Muscle of arm (tissue), 14 donors: ENCODE measurements at places on chromosomes 2 and 18. TPM values are rescaled to one million over a fixed set of nuclear protein-coding genes. Genes with fewer than 3 reads are reported as not detected.

DNA sequence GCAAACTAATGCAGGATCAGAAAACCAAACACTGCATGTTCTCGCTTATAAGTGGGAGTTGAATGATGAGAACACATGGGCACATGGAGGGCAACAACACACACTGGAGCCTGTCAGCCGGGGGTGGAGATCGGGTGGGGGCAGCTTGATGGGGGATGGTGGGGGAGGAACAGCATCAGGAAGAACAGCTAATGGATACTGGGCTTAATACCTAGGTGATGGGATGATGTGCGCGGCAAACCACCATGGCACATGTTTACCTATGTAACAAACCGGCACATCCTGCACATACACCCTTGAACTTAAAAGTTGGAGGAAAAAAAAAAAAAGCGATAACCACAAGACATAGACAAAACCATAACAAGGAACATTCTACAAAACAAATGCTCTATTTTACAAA is 10.4 kb downstream of the CHMP3 start:
- no peak for DNase-seq

DNA sequence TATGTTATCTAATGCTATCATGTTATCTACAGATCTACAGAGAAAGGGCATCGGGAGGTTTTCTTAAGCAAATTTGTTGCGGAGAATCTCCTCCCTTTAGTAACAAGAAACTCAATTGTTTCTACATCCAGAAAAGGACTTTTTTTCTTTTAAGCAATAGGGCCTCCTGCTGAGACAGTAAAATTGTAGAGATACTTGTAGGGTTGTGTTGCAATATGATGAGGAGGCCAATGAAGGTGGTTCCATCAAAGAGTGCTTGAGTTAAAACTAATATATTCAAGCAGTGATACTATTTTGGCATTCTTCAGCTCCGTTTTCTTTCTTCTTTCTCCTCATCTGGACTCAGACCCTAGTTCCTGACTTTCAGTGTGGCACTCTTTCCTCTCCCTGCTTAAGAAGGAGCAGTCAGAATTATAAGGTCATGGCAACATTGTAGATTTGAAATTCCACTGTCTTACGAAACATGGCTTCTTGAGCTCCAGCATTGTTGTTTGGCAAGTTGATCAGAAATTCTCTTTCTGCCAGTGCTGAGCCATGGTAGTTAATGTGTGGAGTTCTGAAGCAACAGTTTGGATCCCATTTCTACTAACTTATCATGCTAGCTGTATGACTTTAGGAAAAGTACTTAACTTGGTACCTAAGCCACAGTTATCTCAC is 202.0 kb upstream of the SLC14A2 start:
- DNase-seq, result no peak

DNA sequence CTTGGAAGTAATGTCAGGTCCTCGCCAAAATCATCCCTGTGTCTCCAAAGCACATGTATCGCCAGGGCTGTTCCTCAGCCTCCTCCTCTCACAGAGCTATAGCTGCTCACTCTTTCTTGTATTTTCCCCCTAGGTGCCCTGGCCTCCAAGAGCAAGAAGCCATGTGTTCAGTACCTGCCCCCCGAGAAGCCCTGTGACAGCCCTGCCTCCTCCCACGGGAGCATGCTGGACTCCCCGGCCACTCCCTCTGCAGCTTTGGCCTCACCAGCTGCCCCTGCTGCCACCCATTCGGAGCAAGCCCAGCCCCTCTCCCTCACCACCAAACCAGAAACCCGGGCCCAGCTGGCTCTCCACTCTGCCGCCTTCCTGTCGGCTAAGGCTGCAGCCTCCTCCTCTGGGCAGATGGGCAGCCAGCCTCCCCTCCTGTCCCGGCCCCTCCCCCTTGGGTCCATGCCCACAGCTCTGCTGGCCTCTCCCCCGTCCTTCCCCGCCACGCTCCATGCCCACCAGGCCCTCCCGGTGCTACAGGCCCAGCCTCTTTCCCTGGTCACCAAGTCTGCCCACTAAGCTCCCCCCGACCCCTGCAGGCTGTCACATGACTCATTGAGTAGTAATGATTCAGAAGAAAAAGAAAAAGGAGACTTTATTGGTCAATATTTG is 18.8 kb downstream of the TGOLN2 start:
- no peak for DNase-seq

DUSP19 gene
- polyA plus RNA-seq, result 3.1 TPM

EFR3B gene
- polyA plus RNA-seq, result 6.4 TPM

- no peak for DNase-seq
Observed at GRCh38 chr2:101011152-101011551, 9.1 kb downstream of the RPL31 start.

DNA sequence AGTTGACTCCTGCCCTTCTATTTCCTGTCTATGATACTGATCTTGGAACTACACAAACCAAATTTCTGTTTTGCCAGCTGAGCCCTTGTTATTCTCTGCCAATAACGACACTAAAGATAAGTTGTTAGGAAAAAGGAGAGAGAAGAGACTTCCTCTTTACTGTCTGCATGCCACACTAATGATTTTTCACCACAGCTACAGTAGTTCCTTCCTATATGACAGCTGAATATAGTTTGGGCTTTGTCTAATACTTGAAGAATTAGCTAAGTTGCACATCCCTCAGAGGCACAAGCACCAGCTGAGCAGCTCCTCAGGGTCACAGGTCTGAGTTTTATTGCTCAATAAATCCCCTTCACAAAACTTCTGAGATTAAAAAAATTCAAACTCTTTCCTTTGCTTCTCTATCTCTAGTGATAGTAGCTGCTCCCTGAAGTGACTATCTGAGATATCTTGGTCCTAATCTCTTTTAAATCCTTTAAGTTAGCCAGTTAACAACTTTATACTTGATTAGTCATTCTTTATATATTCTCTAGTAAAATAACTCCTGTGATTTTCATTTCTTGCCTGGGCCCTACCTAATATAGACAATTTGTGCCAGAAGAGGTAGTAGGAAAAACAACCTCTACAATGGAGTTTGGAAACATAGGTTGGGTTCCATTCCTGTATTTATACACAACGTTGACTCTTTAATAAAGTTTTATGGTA is 253.0 kb upstream of the CNTNAP5 start:
- no peak for DNase-seq
